ENCODE measurements at places on chromosomes 12 and 14. TPM values are rescaled to one million over a fixed set of nuclear protein-coding genes. Genes with fewer than 3 reads are reported as not detected.
A peak's percentile ranks its signal among the peaks of the same experiment; 100 is the strongest.

The GRIP1 gene
- 6.7 TPM for polyA plus RNA-seq

DNA sequence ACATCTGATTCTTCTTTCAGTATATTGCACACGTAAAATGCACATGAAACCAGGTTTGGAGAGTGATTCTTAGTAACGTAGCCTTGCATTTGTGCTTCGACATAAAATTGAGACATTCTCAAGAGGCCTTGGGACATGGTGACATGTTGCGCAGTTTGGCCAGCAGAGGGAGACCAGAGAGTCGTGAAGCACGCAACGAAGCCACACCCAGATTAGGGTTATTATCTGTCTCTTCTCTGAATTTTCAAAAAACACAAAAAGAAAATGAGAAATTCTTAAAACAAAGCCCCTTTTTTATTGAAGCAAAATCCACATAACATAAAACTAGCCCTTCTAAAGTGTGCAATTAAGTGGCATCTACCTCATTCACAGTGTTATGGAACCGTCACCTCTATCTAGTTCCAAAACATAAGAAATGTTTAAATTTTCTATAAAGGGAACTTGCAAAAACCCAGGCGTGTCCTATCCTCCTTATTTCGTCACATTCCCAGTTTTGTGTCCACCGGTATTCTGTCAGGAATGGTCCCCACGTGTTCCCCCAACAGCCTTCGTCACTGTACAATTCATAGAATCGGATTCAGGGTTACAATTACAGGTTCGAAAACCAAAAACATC lies 108.8 kb upstream of the ATF7IP start:
- DNase-seq: peak; percentile 39

- no peak for DNase-seq
Measured at GRCh38 chr12:2689393-2689792, 105.4 kb upstream of the FKBP4 start.

DNA sequence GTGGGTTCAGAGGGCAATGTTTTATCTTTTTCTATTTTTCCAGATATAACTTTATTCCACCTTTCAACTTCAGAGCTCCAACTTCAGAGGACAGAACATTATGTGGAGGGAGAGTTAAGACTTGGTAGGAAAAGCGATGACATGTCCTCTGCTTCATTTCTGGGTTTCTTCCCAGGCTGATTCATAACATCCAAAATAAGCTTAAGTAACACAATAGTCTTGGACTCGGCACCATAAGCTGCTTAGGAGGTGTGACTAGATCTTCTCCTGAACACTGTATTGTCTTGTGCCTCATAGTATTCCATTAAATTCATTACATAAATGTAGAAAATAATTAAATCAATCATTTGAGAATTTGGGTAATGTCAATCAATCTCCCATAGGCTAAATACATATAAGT lies 95.5 kb upstream of the PDE3A start:
- DNase-seq: no peak

DNA sequence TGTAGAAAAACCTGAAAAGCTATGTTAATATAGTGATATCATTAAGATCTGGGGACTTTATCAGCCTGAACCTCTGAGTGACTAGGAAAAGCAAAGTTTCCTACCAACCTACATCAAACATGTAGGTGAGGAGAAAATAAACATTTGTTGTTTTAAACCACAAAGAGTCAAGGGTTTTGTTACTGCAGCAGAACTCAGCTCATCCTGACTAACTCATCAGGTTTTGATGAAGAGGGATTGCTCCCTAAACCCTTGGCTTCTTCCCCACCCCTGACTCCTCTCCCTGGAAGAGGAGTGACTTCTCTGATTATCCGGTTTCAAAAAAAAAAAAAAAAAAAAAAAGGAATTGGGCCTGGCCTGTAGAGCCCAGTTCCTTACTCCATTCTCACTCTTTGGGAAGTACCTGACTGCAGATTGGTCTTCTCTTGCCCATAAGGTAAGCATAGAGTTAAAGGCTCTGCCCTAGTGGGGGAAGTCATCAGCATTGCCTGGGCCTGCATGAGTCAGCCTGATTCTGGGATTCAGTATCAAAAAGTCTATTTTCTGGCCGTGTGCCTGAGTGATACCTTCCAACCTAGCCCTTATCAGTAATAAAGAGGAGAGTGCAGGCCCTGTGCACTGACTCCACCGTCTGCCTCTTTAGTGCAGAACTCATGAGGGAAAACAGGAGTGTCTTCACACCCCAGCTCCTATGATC lies 16.9 kb downstream of the BDKRB1 start:
- DNase-seq: no peak

- no peak for DNase-seq
Measured at GRCh38 chr12:96099421-96099820, 64.0 kb upstream of the LTA4H start.

DNA sequence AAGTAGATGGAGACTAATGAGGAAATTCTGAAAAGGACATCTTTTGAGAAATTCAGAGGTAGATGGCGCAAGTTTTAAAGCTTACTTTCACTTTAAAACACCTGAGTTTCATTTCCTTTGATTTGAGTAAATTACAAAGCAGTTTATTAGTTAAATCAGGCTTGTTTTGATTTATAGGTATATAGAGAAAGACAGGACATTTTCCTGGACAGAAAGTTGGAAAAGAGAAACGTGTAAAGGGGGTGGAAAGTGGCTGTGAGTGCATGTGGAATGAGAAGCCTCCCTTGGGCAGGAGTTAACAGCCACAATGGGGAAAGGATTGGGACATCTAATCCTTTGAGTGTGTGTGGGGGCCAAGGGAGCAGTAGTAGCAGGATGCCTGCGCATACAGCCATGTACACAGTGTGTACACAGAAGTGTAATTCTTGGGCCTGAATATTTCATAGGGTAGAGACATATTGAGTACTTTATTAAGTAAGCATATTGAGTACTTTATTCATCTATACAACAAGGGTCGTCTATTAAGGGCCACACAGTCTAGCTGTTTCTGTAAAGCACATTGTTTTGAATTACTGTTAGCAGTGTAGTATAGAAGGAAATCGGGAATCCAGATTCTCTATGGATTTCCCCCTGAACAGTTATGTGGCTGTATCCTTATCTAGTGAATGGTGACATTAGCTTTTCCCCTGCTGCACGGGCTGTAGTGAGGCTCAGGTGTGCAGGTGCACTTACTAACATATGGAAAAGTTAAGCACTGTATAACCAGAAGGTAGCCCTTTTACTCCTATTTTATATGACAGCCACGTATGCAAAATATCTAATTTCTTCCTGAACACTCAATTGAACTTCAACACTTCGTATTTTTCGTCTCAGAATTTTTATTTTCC lies 19.1 kb downstream of the MARK3 start:
- no peak for DNase-seq

The RHEBL1 gene
- 0.79 TPM for polyA plus RNA-seq

DNA sequence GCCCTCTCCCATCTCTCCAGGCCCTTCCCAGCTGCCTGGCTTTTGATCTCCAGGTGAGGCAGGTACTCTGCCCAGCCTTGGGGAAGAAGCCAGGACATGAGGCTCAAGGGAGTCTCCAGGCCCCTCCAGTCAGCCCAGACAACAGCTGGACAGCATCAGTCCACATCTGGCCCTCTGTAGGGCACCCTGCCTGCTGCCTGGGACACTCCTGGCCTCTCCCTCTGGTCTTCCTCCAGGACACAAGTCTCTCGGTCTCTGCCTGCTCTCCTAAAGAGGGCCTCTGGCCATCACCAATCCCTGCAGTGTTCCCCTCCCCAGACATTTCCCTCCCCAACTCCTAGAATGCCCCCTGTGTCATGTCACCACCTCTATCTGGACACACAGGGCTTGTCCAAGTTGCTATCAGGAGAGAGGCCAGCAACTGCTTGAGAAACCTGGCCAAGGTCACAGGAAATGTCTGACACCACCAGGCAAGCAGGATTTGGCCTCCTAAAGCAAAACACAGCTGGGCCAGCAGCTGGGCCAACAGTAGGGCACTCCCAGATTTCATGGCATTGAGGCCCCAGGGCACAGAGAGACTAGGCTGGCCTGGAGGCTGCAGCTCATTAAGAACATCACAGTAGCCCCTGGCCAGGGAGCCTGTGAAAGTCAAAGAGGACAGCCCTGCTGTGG lies 29.0 kb downstream of the LTBP2 start:
- DNase-seq: no peak

DNA sequence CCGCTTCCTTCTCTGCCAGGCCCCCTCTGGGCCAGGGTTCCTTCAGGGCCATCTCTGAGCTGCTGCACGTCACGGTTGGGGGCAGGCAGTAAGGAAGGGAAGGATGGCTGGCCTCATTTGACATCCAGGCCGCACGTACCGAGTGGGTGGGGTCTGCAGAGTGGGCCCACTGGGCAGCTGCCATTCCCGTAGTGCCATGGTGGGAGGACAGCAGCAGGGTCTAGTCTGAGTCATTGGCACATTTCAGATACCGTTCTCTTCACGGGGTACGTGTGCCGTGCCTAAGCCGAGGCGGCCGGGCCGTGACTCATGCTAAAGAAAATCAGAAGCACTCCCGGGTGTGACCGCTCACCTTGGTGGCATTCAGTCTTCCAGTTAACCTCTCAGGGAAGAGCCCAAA lies 43.9 kb downstream of the IL31 start:
- no peak for DNase-seq

DNA sequence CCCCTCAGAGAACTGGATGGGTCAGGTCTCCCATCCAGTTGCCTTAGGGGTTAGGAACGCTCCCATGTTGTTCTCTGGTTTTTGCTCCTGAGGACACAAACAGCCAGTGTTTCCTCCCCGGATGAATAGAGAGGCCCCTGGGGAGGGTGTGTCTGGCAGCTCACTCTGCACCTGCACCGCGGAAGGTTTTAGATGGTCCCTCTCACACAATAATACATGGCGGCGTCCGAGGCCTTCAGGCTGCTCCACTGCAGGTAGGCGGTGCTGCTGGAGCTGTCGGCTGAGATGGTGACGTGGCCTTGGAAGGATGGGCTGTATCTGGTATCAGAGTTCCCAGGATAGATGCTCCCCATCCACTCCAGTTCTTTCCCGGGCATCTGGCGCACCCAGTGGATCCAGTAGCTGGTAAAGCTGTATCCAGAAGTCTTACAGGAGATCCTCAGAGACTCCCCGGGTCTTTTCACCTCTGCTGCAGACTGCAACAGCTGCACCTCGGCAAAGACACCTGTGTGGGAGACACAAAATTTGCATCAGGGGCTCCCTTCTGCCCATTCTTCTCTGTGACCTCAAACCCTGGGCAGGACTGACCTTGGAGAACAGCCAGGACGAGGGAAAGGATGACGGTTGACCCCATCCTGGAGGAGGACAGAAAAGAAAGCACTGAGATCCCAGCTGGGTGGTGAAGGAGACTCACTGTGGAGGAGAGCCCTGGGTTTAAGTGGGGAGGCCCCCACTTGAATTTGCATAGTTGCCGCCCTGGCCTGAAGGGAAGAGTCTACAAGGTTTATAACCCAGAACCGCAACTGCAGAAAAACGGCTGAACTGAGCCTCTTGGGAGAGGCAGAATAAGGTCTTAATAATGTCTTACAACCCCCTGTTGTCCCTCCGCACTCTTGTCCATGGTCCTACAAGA lies 1324.8 kb downstream of the TMEM121 start:
- DNase-seq: no peak

The SERPINA1 gene
- 1,712 TPM for polyA plus RNA-seq

GRCh38 chr12:48220701-48221100 lies 17.6 kb upstream of the OR10AD1 start:
- DNase-seq: no peak

DNA sequence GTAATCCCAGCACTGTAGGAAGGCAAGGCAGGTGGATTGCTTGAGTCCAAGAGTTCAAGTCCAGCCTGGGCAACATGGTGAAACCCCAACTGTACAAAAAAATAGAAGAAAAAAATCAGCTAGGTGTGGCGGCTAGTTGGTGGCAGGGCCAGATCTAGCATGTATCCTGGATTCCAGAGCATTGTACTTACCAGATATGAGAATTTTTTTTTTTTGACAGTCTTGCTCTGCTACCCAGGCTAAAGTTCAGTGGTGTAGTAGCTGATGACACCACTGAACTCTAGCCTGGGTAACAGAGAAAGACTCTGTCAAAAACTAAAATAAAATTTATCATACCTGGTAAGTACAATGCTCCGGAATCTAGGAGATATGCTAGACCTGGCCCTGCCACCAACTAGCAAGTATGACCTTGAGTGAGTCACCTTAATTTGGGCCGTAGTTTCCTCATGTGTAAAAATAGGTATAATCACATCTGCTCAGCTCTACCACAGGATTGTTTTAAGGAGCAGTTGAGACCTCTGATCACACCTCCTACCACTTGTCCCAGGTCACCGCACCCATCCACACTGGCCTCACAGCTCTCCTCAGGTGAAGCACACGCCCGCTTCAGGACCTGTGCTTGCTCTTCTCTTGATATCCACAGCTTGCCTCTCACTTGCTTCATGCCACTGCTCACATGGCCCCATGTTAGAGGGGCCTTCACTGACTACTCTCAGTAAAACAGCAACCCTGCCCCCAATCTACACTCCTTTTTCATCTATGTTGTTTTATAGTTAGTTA lies 140.2 kb downstream of the STXBP6 start:
- peak; percentile 37 for DNase-seq

DNA sequence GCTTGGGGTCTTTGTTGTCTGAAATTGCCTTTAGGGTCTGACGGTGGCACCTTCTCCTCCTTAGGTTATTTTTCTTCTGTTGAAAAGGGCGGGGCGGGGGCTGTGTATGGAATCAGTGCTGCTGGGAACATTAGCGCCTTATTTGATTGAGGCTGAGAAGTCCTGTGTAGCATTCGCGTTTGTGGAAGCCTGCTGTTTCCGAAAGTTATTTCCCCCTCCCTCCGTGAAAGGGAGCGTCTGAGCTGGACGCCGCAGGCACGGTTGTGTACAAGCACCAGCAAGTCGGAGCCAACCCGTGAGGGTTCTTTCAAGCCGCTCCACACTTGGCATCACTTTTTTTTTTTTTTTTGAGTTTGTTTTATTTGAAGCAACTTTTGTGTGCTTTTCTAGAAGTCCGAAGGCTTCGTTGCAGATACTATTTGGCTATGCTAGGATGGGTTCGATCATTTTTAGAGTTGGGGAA lies 1.1 kb downstream of the SYNE2 start:
- peak; percentile 75 for DNase-seq

The SOAT2 gene
- polyA plus RNA-seq: 126 TPM

GRCh38 chr12:5396541-5396940 lies 35.4 kb upstream of the NTF3 start:
- DNase-seq: no peak

The PABPN1 gene
- 199 TPM for polyA plus RNA-seq

GRCh38 chr12:14975457-14975856 lies 2.6 kb downstream of the PDE6H start:
- no peak for DNase-seq

DNA sequence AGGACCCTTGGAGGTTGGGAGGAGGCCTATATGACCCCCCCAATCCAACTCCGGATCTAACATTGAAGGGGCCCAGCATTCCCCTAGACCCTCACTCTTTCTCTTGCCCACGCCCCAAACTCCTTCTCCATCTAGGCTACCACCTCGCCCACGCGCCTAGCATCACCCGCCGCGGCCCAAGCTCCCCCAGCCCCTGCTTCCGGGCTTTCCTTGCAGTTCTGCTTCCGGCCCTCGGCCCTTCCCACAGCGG lies 445 bp downstream of the CERS5 start:
- no peak for DNase-seq

DNA sequence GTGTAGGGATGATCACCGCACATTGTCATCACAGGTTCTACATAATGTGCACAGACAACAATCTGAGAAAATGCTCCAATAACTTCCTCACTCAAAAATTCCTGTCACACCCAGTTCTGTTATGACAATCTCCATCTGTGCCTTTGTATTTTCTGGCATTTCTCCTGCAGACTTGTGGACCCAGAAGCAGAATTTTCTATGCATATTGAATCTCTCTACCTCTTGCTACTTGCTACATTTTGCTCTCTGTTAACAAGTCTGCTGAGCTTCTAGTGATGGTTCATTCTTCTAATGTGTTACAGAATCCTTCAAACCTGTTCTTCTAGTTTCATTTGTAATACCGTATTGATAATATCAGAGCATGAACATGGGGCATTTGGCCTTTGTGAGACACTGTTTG lies 127.8 kb upstream of the PTPRQ start:
- DNase-seq: no peak
